Naive thymus-derived CD4-positive, alpha-beta T cell (primary cell): ENCODE measurements at places on chromosomes 13 and 19.

- peak; percentile 93 for DNase-seq
Measured at GRCh38 chr13:113724780-113725315, 34.2 kb upstream of the TMEM255B start.

GRCh38 chr13:51222037-51222685, at the start of gene FAM124A:
FAM124A (plus strand) TSS chr13:51222398; CDS start chr13:51222502, 104 bp downstream.
- DNase-seq: no peak

GRCh38 chr13:40780822-40781401, 8.5 kb upstream of the SLC25A15 start:
- no peak for DNase-seq

DNA sequence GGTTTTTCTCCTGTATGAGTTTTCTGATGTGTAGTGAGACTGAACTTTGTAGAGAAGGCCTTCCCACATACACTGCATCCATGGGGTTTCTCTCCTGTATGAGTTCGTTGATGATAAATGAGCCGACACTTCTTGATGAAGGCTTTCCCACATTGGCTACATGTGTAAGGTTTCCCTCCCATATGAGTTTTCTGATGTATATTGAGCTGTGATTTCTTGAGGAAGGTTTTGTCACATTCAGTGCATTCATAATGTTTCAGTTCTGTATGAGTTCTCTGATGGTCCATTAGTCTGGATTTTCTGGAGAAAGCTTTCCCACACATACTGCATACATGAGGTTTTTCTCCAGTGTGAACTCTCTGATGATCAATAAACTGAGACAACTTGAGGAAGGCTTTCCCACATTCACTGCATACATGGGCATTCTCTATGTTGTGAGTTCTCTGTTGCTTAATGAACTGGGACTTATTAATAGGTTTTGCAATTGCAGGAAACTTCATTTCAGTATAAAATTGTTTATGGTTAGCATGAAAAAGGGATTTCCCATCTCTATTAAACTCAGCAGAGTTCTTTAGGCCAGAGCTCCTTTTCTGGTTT, 7.5 kb upstream of the ZNF350 start:
- DNase-seq: no peak

GRCh38 chr19:38683393-38684077, 36.1 kb downstream of the ACTN4 start:
- no peak for DNase-seq
